ENCODE measurements at places on chromosomes 6 and 20. TPM values are rescaled to one million over a fixed set of nuclear protein-coding genes. Genes with fewer than 3 reads are reported as not detected.

Gene TRIM10
- total RNA-seq: not detected

Gene BTNL2
- total RNA-seq: not detected

Gene GDAP1L1
- total RNA-seq: not detected

Gene TSBP1
- total RNA-seq: not detected

Gene COL11A2
- 0.77 TPM for total RNA-seq

Gene ESR1
- total RNA-seq: 3.7 TPM

Gene COL21A1
- total RNA-seq: 9.4 TPM

DNA sequence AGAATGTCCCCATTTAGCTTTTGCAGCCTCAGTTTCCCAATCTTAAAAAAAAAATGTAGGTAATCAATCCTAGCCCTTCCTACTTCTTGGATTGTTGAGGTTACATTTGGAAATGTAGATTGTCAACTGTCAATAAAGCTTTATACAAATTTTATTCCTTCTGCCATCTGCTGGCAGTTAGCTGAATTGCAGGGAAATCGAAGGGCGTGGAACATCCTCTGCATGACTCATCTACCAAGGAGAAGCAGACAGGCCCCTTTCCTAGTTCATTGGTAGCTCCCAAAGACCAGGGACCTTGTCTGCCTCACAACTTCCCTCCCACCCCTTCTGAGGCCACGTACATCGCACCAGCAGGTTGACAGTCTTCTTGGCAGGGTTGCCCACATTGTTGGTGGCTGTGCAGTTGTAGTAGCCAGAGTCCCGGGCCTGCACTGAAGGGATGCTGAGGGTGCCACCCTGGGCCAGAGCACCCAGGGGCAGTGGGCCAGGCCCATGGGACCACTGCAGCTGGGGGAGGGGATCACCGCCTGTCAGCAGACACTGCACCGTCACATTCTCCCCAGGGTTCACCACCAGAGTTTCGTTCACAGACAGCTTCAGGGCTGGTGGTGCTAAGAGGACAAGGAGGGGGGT is 43.6 kb downstream of the MDGA1 start:
- H3K27me3 ChIP-seq: peaks cover 10% of the 10 kb centered on the region
- H3K36me3 ChIP-seq: no peaks in the 10 kb centered on the region
- no peak overlapping the region for H3K4me3 ChIP-seq
- no peak for DNase-seq
- no peak overlapping the region for H3K27ac ChIP-seq

GRCh38 chr6:90294989-90295853 is 1.4 kb downstream of the BACH2 start:
- DNase-seq: peak; percentile 60
- peaks cover 13% of the 10 kb centered on the region for H3K27me3 ChIP-seq
- peak overlapping the region; percentile 66 for H3K4me3 ChIP-seq
- H3K36me3 ChIP-seq: no peaks in the 10 kb centered on the region

DNA sequence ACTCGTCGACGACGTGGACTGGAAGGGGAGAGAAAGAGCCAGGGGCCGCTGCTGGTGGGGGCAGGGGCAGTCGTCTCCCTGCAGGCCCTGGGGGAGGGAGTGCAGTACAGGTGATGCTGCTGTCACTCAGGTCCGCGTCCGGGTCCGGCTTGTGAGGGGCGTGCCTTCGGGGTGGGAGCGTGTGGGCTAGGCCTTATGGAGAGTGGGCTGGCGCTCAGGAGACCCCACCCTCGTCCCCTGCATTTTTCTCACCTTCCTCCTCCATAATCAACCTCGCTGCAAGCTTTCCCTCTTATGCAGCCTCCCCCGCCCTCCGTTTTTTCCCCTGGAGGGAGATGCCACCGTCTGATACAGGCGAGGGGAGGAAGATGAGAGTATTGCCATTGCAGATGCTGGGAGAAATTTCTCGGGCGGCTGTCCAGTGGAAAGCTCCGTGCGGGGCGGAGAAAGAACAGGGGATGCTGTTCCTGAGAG is 632 bp downstream of the PCMT1 start:
- H3K27ac ChIP-seq: peak overlapping the region; percentile 90
- H3K4me3 ChIP-seq: peak overlapping the region; percentile 77
- H3K36me3 ChIP-seq: no peaks in the 10 kb centered on the region
- H3K27me3 ChIP-seq: no peaks in the 10 kb centered on the region
- peak; percentile 68 for DNase-seq
- H3K4me1 ChIP-seq: peaks cover 45% of the 10 kb centered on the region

DNA sequence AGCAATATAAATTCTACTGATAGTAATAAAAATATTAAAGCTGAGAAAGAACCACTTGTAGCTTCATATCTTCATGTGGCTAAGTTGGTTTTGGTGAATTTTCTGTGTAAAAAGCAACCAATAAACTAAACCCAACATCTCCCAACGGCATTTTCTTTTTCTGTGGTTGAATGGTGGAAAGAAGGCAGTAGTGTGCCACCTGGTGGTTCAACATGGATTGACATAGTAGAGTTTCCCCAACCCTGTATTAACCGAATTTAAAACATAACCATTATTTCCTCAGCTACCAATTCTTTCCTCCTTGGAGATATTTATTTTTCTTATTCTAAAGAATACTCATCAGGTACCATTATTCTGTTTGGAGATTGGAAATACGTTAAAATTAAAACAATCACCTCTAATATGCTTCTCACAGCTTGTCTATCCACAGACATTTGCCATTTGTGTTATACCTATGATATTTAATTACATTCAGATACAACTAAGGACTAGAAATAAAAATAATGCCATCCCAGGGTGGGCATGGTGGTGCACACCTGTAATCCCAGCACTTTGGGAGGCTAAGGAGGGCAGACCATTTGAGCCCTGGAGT is 117.1 kb upstream of the EEF1E1 start:
- DNase-seq: no peak
- no peak overlapping the region for H3K4me3 ChIP-seq
- no peaks in the 10 kb centered on the region for H3K4me1 ChIP-seq
- no peak overlapping the region for H3K27ac ChIP-seq
- H3K36me3 ChIP-seq: no peaks in the 10 kb centered on the region
- H3K27me3 ChIP-seq: no peaks in the 10 kb centered on the region

DNA sequence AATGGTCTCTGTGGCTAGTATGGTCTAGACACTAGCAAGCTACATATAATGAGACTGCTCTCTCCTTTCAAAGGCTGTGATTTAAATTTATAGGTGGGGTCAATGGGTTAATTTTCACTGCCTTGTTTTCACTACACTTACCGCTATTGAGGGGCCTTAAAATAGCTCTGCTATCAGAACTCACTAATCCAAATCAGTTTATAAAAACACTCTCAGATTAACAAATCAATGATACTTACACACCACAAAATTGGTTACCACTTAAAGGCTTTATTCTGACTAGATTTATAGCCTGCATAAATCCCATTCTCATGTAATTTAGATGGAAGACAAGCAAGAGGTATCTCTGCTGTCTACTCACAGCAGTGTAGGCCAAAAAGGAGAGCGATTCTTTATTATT is 313.0 kb upstream of the AGPAT4 start:
- H3K27me3 ChIP-seq: no peaks in the 10 kb centered on the region
- H3K4me1 ChIP-seq: no peaks in the 10 kb centered on the region
- H3K4me3 ChIP-seq: no peak overlapping the region
- DNase-seq: no peak

GRCh38 chr6:7101290-7101689 is 6.5 kb upstream of the RREB1 start:
- H3K36me3 ChIP-seq: no peaks in the 10 kb centered on the region
- H3K27me3 ChIP-seq: no peaks in the 10 kb centered on the region
- no peaks in the 10 kb centered on the region for H3K4me1 ChIP-seq
- H3K4me3 ChIP-seq: no peak overlapping the region
- no peak for DNase-seq

DNA sequence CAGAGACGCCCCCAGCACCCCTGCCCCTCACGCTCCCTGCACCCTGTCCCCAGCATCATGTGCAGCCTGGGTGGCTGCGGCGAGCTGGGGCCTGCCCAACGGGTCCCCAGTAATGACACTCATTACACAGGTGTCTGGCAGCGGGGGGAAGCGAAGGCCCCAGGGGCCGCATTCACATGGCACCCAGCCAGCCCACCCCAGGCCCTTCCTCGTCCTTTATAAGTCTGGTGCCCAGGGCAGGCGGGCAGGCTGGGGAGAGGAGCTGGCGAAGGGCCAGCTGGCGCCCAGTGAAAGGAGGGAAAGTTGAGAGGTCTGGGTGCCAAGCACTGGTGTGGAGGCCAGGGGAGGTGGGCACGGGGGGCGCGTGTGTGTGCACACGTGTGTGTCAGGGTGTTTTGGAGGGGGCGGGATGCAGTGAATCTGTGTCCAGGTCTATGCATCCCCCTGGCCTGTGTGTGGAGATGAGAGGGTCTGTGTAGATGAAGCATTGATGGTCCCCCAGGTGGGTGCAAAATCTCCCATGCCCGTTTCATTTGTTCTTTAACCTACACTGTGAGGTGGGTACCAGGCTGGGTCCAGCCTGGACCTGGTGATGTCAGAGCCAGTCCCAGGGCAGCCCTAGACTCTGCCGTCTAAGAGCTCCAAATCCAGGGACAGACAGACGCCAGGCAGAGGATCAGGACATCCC is 105.3 kb downstream of the CEBPB start:
- no peaks in the 10 kb centered on the region for H3K27me3 ChIP-seq
- peak overlapping the region; percentile 56 for H3K27ac ChIP-seq

- no peak overlapping the region for H3K27ac ChIP-seq
- no peaks in the 10 kb centered on the region for H3K36me3 ChIP-seq
- no peaks in the 10 kb centered on the region for H3K4me1 ChIP-seq
- DNase-seq: no peak
These were observed 50.0 kb upstream of the FOXO3 start for GRCh38 chr6:108510461-108511319.

DNA sequence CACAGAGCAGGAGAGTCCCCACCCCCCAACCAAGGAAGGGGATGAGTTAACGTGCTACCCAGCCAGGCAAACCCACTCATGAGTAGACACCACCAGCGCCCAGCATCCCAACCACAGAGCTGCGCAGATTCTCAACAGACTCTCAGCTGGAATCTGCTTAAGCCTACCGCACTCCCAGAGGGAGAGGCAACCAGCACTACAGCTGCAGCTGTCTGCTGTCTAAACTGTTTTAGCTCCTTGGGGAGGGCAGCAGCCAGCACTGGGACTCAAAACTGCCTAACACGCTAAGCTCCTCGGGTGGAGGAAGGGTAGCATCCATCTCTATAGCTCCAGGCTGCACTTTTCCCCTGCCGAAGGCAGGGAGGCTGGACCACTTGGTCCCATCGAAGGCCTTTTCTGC is 539.8 kb downstream of the EPHA7 start:
- H3K27me3 ChIP-seq: no peaks in the 10 kb centered on the region
- H3K36me3 ChIP-seq: no peaks in the 10 kb centered on the region
- no peaks in the 10 kb centered on the region for H3K4me1 ChIP-seq
- no peak overlapping the region for H3K27ac ChIP-seq
- DNase-seq: no peak

DNA sequence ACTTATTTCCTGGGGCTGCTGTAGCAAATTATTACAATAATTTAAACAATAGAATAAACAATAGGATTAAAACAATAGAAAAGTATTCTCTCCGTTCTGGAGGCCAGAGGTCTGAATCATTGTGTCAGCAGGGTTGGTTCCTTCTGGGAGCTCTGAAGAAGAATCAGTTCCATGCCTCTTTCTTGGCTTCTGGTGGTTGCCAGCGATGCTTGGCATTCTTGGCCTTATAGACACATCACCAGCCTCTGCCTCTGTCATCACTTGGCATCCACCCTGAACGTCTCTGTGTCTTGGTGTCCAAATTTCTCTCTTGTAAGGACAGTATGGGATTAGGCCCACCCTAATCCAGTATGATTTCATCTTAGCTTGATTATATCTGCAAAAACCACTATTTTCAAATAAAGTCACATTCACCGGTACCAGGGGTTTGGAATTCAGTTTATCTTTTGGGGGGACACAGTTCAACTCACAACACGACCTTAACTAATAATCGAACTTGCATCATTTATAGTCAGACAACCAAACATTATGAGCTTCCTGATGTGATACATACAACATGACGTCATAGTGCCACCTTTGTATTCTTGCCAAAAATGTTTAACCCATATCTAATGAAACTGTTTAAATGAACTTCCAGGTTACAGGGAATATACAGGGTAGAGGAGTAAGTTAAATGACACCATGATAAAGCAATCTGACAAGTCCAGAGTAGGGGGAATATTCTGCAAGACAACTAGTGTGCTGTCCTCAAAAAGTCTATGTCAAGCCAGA is 84.7 kb upstream of the RNF24 start:
- H3K27ac ChIP-seq: no peak overlapping the region
- no peaks in the 10 kb centered on the region for H3K27me3 ChIP-seq
- no peaks in the 10 kb centered on the region for H3K36me3 ChIP-seq

DNA sequence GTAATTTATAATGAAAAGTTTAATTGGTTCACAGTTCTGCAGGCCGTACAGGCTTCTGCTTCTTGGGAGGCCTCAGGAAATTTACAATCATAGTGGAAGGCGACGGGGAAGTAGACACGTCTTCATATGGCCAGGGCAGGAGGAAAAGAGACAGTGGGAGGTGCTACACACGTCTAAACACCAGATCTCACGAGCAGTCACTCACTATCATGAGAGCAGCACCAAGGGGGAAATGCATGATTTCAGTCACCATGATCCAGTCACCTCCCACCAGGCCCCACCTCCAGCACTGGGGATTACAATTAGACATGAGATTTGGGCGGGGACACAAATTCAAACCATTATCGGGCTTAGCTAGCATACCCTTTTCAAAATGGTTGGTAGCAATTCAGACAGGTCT is 41.2 kb downstream of the EIF2S2 start:
- peaks cover 16% of the 10 kb centered on the region for H3K4me1 ChIP-seq
- H3K36me3 ChIP-seq: peaks cover 54% of the 10 kb centered on the region
- no peaks in the 10 kb centered on the region for H3K27me3 ChIP-seq
- no peak overlapping the region for H3K4me3 ChIP-seq
- no peak for DNase-seq

DNA sequence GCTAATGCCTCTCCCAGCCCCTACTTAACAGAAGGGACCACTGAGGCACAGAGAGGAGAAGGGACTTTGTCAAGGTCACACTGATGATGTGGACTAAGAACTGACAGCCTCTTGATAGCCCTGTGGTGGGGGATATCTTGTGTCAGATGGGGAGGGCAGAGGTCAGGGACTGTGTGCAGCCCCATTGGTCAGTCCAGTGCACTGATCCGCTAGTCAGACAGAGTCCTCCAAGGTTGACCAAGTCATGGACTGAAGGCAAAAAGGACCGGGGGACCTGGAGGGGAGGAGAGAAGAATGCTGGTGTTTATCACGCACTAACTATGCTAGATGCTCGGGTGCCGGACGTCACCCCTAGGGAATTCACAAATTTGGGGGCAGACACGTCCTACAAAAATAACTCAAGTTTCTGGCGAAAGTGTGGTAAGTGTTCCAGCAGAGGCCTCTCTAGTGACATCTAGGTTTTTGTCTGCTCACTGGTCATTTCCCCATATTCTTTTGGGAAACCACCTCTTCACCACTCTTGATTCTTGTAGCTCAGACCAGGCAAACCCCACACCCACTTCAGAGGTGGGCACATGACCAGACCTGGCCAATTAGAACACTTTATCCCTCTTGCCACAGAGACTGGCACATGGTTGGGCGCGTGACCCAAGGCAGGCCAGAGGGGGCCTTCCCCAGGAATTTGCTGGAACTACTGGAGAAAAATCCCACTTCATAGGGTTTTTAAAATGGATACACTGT is 21.0 kb downstream of the TCF15 start:
- peaks cover 8% of the 10 kb centered on the region for H3K4me1 ChIP-seq
- no peaks in the 10 kb centered on the region for H3K27me3 ChIP-seq
- no peaks in the 10 kb centered on the region for H3K36me3 ChIP-seq
- no peak overlapping the region for H3K27ac ChIP-seq
- DNase-seq: no peak
- H3K4me3 ChIP-seq: no peak overlapping the region

GRCh38 chr6:143744551-143745165 is 66.9 kb downstream of the PHACTR2 start:
- peak overlapping the region; percentile 71 for H3K27ac ChIP-seq
- H3K4me1 ChIP-seq: peaks cover 62% of the 10 kb centered on the region
- DNase-seq: no peak
- H3K4me3 ChIP-seq: peak overlapping the region; percentile 26
